Neuronal stem cell (in vitro differentiated cells): ENCODE measurements at places on chromosomes 1 and 21.

DNA sequence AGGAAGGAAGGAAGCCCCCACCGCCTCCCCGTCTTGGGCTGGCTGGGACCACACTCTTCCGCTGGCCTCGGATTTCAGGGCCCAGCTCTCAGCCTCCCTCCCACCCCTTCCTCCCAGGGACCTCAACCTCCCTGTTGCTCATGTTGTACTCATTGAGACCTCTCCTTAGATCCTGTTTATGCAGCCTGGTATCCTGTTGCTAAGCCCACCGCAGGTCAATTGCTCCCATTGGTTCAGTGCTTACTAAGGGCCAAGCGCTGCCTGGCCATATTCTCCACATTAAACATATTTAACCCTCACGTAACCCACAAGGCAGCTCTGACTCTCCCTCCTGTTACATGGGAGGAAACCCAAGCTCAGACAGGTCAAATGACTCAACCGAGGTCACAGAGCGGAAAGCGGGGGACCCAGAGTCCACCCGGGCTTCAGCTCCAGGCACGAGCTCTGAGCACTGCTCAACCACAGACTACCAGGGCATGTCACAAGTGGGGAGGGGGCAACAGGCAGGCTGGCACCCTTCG lies 23.2 kb upstream of the H6PD start:
- no peak for DNase-seq

DNA sequence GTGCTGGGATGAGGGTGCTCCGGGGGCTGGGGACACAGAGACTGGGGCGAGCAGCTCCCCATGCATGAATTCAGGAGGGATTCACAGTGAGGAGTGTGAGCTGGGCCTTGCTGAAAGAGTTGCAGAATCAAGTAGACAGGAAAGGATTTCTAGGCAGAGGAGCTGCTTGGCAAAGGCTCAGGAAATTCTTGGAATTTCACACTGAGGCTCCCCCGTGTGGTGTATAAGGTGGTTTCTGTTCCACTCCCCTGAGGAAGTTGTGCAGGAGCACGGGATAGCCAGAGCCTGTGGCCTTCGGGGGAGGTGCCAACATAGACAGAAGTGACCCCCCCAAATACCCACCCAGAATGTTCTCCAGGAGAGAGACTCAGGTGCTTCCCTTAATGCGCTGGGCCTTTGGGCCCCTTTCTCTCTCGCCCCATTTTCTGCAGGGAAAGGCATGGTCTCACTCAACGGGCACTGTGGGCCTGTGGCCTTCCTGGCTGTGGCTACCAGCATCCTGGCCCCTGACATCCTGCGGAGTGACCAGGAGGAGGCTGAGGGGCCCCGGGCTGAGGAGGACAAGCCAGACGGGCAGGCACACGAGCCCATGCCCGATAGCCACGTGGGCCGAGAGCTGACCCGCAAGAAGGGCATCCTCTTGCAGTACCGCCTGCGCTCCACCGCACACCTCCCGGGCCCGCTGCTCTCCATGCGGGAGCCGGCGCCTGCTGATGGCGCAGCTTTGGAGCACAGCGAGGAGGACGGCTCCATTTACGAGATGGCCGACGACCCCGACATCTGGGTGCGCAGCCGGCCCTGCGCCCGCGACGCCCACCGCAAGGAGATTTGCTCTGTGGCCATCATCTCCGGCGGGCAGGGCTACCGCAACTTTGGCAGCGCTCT lies 58.5 kb upstream of the ACTL8 start:
- no peak for DNase-seq

- DNase-seq: no peak
Observed at GRCh38 chr1:181801617-181802016, 259.9 kb downstream of the ZNF648 start.

DNA sequence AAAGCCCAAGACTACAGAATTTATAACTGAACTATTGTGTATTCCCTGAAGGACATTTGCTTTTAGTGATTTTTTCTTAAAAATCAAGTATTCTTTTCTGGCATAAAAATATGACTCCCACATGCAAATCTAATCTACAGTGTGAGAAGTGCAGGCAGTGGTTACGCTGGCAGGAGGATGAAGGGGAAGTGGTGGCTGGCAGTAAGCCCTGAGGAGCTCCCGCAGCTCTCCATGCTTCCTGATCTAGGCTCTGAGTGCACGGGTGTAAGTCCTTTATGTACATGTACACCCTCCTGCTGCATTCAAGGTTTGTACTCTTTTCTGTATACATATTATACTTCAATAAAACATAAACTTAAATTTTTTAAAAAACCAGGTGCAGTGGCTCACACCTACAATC lies 67.5 kb upstream of the PRDX6 start:
- no peak for DNase-seq

DNA sequence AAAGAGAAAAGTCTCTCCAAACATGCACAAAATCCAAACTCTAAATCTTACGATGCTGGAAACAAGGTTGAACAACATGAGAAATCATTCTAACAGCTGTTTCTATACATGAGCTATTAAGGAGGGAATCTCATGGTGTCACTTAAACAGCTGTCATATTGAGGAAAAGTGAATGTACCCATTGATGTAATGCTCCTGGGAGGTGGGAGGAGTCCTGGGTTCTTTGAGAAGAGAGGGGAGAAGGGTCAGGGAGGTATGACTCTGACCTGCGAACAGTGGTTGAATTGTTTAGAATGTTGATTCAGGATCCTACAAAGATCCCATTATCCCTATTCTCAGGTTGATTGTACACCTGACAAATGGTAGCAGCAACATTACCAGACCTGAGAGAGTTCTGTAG lies 49.3 kb downstream of the ZC3H11B start:
- no peak for DNase-seq

DNA sequence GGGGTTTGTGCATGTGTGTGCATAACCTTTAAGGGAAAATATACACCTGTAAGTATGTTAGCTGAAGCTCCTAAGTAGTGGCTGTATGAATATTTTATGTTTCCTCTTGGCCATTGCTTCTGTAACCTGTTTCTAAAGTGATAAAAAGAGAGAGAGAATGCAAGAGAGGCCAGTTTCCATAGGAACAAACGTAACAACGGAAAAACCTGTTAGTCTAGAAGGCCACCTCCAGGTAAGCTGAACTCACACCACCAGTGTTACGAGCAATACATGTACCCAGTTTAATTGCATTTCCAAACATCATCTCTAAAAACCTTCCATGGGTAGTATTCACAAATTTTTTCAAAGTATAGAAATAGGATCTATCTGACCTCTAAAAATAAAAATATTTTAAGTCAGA lies 63.1 kb downstream of the PLPPR4 start:
- no peak for DNase-seq
